CD8-positive, alpha-beta memory T cell (primary cell): ENCODE measurements at places on chromosomes 5 and 9. TPM values are rescaled to one million over a fixed set of nuclear protein-coding genes. Genes with fewer than 3 reads are reported as not detected.

- DNase-seq: no peak
- peak overlapping the region; percentile 33 for H3K27ac ChIP-seq
- H3K4me1 ChIP-seq: peaks cover 44% of the 10 kb centered on the region
- H3K27me3 ChIP-seq: no peaks in the 10 kb centered on the region
- H3K4me3 ChIP-seq: no peak overlapping the region
Observed at GRCh38 chr9:133112663-133113026, 8.4 kb downstream of the RALGDS start.

GRCh38 chr5:60738461-60738860 lies 38.5 kb upstream of the DEPDC1B start:
- no peak overlapping the region for H3K4me3 ChIP-seq
- no peaks in the 10 kb centered on the region for H3K36me3 ChIP-seq
- DNase-seq: no peak
- H3K27me3 ChIP-seq: no peaks in the 10 kb centered on the region
- H3K4me1 ChIP-seq: no peaks in the 10 kb centered on the region
- no peak overlapping the region for H3K27ac ChIP-seq

The WHRN gene
- polyA plus RNA-seq: 5.5 TPM

The TAL2 gene
- not detected for polyA plus RNA-seq

GRCh38 chr9:91811024-91811909 lies 138.8 kb downstream of the ROR2 start:
- H3K4me3 ChIP-seq: no peak overlapping the region
- no peak for DNase-seq
- no peaks in the 10 kb centered on the region for H3K4me1 ChIP-seq
- no peaks in the 10 kb centered on the region for H3K36me3 ChIP-seq
- no peak overlapping the region for H3K27ac ChIP-seq
- H3K27me3 ChIP-seq: no peaks in the 10 kb centered on the region

- no peak overlapping the region for H3K27ac ChIP-seq
- H3K4me1 ChIP-seq: no peaks in the 10 kb centered on the region
- no peaks in the 10 kb centered on the region for H3K27me3 ChIP-seq
- DNase-seq: no peak
Observed at GRCh38 chr9:4755026-4755609, 14.1 kb upstream of the AK3 start.

The CHSY3 gene
- polyA plus RNA-seq: not detected
